ENCODE measurements at places on chromosomes 16 and 17.

GRCh38 chr17:40659911-40660310, 5.1 kb downstream of the KRT222 start:
- no peak for DNase-seq

DNA sequence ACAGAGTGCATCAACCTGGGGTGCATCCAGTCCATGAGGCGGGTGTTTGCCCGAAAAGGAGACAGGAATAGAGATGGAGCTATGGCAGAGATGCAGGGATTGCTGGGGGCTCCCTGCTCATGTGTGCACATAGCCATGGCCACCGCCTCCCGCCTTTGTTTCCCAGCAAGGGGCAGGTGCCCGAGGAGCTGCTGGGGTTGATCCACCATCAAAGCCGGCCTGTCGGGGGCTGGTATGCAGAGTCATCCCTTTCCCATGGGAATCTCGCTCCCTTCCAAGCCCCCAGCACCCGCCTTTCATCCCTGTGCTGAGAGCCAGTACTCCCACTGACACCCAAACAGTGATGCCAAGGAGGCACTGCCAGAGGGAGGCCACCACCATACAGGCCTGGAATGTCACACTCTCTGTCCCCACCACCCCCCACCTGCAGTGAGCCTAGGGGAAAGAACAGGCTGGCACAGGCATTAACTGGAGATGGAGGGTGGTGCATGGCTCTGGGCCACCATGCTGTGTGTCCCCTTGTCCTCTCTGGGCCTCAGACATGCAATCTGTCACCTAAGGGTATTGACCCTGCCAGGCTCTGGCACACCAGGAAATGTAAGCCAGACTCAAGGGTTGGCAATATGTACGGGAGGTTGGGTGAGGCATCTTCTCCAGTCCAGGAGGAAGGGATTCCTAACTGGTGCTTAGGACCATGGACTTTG, 65.1 kb downstream of the SREBF1 start:
- no peak for DNase-seq

DNA sequence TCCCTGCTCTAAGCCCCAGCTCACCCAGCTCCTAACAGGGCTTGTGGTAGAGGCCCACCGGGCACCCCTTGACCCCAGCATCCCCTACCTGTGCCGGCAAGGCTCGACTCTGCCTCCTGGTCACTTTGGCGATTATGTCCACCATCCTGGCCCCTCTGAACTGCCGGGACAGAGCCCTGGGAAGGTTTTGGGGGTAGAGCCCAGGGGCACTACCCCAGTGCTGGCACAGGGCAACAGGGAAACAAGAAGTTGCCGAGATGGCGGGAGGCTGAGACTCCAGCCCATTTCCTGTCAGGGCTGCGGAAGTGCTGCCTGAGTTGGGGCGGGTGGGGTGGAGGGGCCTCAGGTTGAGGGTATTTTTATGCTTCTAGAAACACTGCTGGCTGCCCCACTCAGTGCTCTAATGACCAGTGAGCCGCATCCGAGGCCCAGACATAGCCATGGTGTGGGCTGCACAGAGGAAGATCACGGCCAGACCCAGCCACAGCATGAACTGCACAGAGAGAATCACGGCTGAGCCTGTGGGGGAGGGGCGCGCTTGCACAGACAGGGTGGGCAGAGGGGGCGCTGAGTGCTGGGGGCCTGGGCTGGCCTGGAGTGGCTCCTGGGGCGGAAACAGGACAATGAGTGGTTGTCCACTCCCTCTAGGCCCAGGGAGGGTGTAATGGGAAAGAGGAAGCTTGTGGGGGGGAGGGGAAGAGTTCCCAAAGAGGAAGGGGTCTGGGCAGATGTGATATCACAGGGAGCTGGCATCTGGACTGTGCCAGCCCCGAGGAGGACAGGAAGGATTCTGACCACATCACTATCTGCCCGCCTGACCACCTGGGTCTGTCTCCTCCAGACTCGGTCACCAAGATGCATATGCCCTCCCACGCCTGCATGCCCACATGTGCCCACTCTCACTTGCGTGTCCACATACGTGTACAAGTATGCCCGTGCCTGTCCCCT, 22.3 kb downstream of the ARHGAP27 start:
- peak; percentile 84 for DNase-seq

GRCh38 chr17:42436391-42436790, 13.3 kb upstream of the CAVIN1 start:
- no peak for DNase-seq

DNA sequence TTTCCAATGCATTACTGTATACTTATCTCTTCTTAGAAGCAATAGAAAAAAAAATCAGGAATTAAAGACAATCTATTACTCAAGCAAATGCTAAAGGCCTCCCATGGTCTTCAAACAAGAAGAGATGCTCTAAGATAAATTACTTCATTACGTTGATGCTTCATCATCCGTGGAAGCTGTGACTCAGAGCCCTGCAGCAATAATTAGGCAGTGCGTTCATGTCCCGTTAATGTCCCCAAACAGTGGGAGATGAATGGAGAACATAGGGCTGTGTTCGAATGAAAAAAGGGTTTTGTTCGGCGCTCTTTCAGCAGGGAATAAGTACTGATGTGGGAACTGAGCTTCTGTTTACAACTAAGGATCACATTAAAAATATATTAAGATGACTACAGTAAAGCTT, 15.9 kb upstream of the PDXDC1 start:
- no peak for DNase-seq

DNA sequence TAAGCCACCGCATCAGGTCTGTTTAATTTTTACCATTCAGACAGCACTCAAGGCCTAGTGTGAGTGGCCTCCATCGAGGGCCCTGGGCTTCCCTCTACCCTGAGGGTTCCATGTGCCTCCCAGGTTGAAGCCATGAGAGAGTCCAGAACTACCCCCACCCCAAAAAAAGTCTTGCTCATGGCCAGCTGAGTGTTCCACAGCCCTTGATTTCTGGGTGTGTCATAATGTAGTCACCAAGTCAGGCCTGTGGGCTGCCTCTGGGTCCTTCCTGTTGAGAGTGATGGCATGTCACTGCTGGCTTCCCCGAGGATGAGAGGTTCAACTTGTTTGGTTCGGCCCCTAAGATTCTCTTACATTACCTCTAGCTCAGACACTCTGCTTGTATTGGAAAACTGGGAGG, 100.6 kb downstream of the PITPNC1 start:
- DNase-seq: no peak

GRCh38 chr17:40931311-40931710, 6.1 kb downstream of the KRT23 start:
- no peak for DNase-seq

GRCh38 chr16:80404847-80405246, 135.9 kb upstream of the DYNLRB2 start:
- no peak for DNase-seq

DNA sequence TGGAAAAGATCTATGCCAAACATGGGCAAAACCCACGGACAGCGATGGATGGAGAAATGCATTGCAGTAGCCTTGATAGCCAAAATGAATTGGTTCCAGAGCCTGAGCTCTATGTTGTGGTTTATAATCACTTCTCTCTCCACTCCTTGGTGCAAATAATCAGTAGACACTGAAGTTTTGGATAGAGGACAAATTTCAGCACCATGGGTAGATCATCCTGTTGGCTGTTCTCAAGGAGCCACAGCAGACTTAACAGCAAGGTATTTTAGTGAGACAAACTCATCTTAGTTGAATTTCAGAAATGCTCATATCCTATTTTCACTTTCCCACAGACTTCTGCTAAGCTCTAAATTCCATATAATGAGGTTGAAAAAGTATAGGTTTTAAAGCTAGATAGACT, 88.3 kb upstream of the CCL1 start:
- no peak for DNase-seq

- DNase-seq: no peak
Measured at GRCh38 chr17:34252444-34253138, 2.5 kb upstream of the CCL2 start.

DNA sequence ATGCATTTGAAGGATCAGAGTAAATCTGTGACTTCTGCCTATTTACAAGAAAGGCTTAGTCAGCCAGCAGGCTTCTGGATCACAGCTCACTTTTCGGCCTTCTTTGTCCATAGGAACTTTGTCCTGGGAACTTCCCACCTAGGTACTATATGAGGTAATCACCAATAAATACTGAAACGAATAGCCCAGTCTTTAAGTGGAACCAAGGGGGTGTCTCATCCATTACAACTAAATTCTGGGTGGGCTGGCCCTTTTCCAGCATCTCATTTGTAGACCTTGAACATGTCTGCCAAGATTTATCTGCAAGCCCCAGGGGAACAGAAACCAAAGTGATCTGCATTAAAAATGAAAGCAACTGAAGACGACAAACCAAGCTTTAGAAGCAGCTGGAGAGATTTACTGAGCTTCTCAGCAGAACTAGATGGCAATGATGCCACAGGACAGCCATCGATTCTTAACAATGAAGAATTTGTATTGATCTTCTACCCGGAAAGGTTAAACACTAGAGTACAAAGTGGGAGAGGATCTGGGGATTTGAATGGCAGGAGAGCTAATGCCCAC, 55.5 kb downstream of the SNX11 start:
- no peak for DNase-seq

- DNase-seq: no peak
Measured at GRCh38 chr17:49508061-49508865, 13.2 kb downstream of the NGFR start.

GRCh38 chr17:31148205-31148604, 53.4 kb downstream of the NF1 start:
- no peak for DNase-seq

GRCh38 chr17:77462090-77462489, 321.3 kb downstream of the SEC14L1 start:
- DNase-seq: no peak

GRCh38 chr16:31453255-31454204, 5.8 kb upstream of the ARMC5 start:
- DNase-seq: no peak

Measured in GM12891 (cell line).